Activated CD4-positive, alpha-beta T cell treated with anti-CD3 and anti-CD28 coated beads, Interleukin-2, amount 50 U/mL, for 16 hours (primary cell): ENCODE measurements at places on chromosomes 2 and 18.

DNA sequence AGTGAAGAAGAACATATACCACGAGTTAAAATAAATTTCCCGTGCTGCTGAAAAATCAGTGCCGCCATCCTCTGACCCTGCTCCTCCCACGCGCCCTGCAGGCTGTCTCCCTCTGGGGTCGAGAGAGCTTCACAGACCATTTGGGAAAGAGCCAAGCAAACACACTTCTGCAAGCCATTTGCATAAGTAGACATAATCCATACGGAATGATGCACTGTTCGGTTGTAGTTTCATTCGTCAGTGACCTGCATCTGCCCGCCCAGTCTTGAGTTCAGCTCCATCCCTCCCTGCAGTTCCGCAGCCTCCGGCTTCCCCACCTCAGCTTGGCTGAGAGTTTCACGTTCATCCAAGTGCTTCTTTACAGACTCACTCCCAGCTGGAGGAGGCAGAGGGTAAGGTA lies 69.6 kb downstream of the TRAPPC12 start:
- no peak for DNase-seq

DNA sequence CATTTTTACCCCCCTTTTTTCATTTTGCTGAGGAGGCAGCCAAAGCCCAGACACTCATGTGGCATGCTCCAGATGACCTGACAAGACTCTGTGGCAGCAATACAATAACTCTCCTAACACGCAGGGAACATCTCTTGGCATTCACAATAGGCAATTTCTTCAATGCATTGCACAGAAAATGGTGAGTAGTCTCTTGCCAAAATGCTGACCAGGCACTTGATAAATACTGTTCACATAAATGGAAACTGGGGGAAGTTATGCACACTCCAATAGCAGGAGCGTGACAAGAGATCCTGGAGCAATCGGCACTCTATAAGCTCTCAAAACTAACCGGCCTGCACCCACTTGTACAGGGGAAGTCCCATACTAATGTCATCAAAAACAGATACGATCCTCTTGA lies 66.3 kb downstream of the NBAS start:
- no peak for DNase-seq

DNA sequence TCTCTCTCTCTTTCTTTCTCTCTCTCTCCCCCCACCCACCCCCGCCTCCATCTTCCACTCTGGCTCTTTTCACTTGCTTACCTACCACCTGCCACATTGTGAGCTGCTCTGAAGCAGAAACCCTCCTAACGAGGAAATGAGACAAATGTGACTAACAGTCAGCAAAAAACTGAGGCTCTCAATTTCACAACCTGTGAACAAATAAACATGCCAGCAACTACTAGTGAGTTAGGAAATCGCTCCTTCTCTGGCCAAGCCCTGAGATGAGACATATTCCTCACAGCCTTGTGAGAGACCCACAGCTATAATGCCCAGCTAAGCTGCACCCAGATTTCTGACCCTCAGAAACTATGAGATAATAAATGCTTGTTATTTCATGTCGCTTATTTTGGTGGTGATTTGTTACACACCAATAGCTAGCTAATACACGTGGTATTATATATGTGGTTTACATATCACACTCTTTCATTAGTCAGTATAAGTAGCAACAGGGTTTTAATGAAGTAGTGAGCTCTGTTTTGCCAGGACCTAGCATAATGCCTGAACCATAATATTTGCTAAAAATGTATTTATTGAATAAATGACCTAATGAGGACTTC lies 8.4 kb upstream of the ZNF521 start:
- no peak for DNase-seq

GRCh38 chr18:46393230-46393629 lies 263.8 kb downstream of the LOXHD1 start:
- DNase-seq = no peak

DNA sequence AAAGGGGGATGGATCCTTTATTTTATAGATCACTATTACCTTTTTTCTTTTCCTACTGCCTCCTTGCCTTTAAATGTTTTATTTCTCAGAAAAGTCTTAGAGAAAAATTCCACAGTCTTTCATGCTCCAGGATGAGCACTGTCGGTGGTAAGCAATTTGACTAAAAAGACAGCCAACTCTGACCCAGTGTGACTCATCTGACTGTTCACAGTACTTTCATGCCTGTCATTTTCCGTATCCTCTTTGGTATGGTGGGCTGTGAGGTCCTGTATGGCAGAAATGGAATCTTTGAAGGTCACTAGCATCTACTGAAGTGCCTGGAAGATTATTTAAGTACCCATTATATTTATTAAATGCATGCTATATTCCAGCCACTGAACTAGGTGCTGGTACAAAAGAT lies 2.1 kb upstream of the RFTN2 start:
- no peak for DNase-seq

- no peak for DNase-seq
Measured at GRCh38 chr2:47277187-47277586, 122.1 kb upstream of the STPG4 start.

DNA sequence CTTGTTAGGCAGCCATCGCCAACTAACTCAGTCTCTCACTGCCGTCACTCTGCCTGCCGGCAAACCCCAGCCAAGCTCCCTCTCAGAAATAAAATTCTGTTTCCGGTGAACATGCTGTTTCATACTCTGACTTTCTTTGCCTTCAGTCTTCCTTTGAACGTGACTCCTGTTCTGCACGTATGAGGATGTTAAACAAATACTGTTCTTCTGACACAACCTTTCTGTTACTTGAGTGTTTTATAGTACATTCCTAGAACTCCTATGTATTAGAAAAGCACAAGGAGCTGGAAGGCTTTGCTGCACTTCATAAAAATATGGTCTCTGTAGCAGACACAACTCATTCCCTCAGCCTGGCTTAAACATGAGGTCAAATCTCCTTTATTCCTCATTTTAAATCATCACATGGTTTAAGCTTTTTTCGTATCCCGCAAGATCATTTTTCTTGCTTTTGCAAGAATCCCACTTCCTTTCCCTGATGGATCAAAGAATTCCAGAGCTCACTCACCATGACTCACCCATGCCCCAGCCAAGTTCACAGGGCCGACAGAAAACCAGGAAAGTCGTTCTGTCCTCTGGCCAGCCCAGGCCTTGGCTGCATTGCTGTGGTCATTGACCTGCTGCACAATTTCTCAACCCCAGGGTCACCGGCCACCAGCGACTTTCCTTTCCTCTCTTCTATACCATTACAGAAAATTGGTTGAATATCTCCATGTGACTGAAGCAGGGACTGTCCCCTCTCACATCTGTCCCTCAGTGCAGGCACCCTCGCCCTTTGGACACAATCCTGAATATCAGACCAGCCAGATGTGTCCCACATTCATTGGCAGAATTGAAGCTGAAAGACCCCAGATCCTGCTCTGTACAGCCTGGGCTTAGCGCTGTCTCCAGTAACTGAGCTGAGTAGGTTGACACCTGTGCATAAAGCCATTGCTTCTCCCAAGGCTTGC lies 183.1 kb upstream of the ARL4C start:
- no peak for DNase-seq

GRCh38 chr2:235725841-235726240 lies 232.0 kb downstream of the AGAP1 start:
- DNase-seq = no peak

DNA sequence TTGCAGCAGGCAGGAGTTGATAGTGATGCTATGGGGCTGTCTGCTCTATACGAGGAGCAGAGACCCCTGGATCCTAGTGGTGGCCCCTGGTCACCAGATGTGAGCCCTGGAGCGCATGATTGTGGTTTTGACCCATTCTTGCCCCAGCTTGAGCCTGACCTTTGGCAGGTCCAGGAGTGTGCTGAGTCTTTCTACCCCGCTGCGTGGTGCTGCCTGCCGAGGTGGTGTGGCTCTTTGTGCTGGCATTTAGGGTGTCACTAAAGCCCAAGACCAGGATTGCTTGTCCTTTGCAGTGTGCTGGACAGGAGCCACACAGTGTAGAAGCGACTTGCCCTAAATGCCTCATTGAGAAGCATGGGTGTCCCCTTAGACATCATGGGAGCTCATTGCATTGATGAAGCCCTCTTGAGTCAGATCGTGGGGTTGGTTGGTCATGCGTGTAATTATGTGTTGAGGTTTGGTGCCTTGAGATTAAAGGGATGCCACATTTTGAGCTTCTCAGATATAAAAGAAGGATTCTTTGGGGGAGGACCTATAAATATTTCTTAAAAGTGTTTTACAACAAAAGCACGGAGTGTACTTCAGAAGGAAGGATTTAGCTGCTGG lies 88.3 kb downstream of the AGAP1 start:
- no peak for DNase-seq

- DNase-seq = peak; percentile 14
Measured at GRCh38 chr2:229714736-229715541, 584 bp upstream of the DNER start.

DNA sequence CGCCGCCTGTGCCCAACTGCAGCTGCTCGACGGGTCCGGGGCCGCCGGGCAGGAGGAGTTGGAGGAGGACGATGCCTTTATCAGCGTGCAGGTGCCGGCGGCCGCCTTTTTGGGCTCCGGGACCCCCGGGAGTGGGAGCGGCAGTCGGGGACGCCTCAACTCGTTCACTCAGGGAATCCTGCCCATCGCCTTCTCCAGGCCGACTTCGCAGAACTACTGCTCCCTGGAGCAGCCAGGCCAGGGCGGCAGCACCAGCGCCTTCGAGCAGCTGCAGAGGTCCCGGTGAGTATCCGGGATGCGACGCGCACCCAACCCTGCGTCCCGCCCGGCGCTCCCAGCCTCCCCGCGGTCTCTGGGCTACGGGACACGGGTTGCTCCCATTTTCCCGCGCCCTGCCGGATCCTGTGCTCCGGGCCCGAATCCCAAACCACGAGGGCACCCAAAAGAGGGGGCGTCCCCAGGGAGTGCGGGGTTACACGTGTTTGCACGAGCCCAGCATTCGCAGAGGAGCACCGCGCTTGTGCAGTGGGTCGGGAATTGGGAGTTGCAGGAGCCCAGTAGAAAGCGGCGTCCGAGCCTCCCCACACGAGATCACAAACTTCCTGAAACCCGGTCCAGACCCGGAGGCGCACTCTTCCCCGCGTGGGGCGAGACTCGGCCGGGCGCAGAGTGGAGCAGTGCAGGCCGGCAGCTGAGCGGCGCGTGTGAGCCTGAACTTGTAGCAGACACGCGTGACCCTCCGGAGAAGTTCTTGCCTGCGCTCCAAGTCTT lies 1.2 kb downstream of the CABLES1 start:
- no peak for DNase-seq

- DNase-seq = no peak
Measured at GRCh38 chr2:70411483-70412125, 109.7 kb upstream of the FAM136A start.
